Osteocyte (in vitro differentiated cells): ENCODE measurements at places on chromosomes 13 and 19. TPM values are rescaled to one million over a fixed set of nuclear protein-coding genes. Genes with fewer than 3 reads are reported as not detected.

The KLK15 gene
- total RNA-seq: not detected in 2 replicates

The ZNF541 gene
- not detected in 2 replicates for total RNA-seq

The TMEM86B gene
- total RNA-seq: 2.9 and 3.2 TPM in 2 replicates

The EDNRB gene
- total RNA-seq: not detected in 2 replicates

The CPAMD8 gene
- total RNA-seq: 294 and 296 TPM in 2 replicates
